ENCODE measurements at places on chromosomes 7 and 10. TPM values are rescaled to one million over a fixed set of nuclear protein-coding genes. Genes with fewer than 3 reads are reported as not detected.

IQUB gene
- total RNA-seq: 0.49 TPM

GRCh38 chr7:42677751-42678699 lies 233.8 kb downstream of the C7orf25 start:
- DNase-seq: no peak

GRCh38 chr10:570628-571163 lies 118.8 kb downstream of the DIP2C start:
- DNase-seq: no peak

GRCh38 chr7:23205909-23206767 lies 24.3 kb downstream of the NUP42 start:
- peak; percentile 39 for DNase-seq

DNA sequence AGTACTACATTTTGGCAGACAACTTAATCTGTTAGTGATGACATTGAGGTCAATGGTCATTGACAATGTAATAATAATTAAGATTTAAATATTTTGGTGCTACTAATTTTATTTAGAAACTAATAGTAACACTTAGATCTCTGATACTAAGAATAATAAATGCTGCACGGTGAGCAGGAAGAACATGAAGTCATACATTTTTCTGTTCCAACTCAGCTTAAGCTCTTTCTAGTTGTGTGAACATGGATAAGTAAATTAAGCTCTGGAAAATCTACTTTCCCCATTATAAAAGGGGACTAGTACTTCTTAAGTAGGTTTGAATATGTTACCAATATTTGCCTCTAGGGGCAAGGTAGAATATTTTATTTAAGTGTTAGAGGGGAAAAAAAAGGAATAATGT lies 65.9 kb upstream of the MEOX2 start:
- DNase-seq: no peak

DNA sequence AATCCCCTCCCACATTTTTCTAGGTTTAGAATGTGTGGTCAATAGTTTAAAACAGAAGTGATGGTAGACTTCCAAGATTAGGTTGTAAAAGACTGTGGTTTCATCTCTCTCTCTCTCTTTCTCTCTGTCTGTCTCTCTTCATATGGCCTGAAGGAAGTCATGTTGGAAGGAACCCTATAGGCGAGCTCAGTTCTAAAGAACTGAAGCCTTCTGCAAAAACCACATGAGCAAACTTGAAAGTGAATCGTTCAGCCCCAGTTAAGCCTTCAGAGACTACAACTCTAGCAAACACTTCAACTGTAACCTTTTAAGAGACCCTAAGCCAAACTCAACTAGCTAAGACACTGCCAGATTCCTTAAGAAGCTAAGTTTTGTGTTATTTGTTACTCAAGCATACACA lies 707.5 kb upstream of the LRRTM3 start:
- no peak for DNase-seq

GRCh38 chr10:31070691-31071090 lies 39.0 kb upstream of the ZNF438 start:
- DNase-seq: no peak

DNA sequence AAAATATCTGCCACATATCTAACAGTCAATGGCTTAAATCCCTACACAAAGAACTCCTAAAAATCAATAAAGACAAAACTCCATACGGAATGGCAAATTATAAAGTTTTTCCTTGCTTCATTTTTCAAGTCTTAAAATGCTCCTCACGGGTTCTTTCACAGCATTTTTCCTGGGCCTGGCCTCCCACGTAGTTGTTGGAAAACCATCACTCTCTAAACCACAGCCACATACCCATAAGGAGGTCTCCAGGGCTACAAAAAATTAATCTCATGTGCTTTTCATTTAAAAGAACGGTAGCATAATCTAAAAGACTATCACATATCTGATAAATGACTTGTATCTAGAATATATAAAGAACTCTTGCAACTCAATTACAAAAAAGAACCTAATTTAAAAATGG lies 2.9 kb downstream of the COA1 start:
- no peak for DNase-seq

GRCh38 chr7:1926908-1927306 lies 256.8 kb downstream of the ELFN1 start:
- peak; percentile 41 for DNase-seq

DNA sequence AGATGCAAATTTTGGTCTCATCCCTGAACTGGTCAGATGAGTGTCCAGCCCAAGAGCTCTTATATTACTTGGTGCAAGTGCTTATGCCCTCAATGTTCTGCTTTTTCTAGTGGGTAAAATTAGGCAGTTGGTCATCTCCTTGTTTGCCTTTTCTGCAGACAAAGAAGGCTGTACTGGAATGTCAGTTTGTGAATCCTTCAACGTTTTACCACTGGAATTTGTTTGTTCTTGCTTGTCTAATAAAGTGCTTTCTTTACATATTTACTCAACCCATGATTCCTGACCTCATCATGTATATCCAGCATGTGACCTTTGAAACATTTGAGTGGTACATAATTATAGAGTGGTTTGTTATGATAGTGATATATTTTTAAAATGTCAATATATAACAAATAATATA lies 232.2 kb upstream of the TEX47 start:
- DNase-seq: no peak

Measured in CD4-positive, alpha-beta memory T cell (primary cell).